ENCODE measurements at places on chromosomes 3 and 15.

GRCh38 chr3:186471771-186472170 is 72.4 kb downstream of the CRYGS start:
- no peak for DNase-seq

DNA sequence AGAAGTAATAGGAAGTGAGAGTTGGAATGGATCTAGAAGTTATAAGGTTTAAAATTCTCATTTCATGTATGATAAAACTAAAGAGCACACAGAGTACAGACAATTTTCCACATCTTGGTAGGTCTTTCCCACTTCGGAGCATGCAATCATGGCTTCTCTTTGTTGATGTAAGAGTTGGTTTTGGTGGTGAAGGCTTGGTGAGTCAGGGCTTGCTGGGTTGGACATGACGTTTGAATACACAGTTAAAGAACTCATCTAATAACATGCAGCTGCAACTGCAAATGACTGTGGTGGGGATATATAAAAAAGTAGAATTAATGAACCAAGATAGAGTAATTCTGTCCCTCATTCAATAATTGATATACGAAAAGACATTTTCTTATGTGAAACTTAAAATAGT is 39.5 kb upstream of the GRM7 start:
- no peak for DNase-seq

- DNase-seq, result no peak
Observed at GRCh38 chr3:195170496-195170895, 100.5 kb downstream of the XXYLT1 start.

GRCh38 chr3:16236030-16236639 is 28.6 kb downstream of the DPH3 start:
- DNase-seq, result no peak

DNA sequence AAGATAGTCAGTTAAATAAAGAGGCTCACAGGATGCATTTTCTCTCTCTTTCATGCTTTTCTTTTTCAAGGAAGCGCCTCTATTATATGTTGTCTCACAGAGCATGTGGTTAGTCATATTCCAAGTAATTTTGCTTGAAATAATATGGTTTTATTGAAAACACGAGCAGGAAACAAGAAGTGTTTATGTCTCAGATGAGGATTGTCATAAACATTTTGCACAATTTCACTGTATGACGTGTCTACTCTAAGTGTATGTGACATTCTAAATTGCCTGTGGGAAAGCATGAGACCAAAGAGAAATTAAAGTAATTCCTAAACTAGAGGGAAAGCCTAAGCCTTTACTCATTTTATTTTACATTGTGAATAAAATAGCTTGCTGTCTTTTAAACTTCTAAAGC is 818.6 kb downstream of the EPHA3 start:
- no peak for DNase-seq

DNA sequence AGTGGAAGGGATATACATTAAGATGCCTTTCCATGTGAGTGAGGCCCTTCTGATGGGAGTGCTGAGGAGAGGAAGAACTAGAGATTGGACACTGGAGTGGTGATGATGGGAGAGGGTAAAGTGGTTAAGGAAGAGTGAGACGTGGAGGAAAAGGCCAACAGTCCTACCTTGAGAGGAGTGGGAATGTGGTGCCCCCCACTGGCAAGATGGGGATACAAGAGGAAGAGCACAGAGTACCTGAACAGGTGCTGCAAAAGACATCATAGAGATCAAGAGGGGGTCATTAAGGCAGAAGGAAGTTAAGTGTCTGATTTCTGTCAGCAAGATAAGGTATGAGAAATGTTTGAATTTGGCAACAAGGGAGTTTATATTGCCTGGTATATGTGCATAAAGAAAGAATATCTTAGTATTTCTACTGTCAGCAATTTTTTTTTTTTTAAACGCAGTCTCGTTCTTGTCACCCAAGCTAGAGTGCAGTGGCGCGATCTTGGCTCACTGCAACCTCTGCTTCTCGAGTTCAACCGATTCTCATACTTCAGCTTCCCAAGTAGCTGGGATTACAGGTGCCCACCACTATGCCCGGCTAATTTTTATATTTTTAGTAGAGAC is 34.0 kb downstream of the ARIH2 start:
- DNase-seq, result peak; percentile 15

DNA sequence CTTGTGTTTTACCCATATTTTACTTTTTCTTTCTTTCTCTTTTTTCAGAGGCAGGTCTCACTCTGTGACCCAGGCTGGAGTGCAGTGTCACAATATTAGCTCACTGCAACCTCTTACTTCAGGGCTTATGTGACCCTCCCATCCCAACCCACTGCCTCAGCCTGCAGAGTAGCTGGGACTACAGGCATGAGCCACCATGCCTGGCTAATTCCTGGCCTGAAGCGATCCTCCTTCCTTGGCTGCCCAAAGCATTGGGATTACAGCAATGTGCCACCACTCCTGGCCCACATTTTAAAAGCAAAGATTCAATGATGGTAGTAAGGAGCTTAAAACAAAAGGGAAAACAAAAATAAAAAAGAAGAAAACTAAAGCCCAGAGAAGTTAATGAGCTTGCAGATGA is 11.1 kb upstream of the CDV3 start:
- DNase-seq, result no peak

DNA sequence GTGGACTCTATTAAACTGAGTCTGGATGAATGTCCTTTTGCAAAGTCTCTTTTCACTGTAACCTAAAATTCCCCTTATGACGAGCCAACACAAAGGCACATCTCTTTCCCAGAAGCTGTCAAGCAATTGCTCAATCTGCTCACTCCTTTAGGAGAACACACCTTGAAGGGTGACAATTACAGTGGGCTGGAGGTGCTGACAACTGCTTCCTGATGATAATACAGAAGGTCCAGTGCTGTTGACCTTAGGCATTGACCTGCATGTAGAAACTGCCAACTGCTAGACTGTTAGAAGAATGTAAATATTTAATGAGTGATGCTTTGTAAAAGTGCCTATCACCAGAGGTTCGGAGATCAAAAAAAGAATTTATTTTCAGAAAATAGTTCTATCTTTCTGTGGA is 757.7 kb downstream of the GRM7 start:
- DNase-seq, result no peak

GRCh38 chr3:145058483-145058882 is 1086.9 kb downstream of the DIPK2A start:
- DNase-seq, result peak; percentile 36

DNA sequence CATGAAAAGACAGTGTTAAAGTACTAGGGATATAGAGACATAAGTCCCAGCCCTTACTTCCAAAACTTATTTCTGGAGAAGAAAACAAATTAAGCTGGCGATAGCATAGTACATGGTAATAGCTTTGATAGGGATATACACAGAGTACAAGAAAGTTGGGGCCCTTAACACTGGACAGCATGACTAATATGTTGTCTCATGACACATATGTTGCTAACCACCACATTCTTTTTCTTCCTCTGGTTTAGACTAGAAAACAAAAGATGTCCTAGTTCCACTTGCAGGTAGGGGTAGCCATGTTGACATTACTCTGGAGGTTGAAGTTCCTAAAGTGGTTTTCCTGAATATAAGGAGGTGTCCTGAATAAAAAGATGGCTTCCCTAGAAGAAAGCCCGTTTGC is 75.3 kb downstream of the RFX7 start:
- no peak for DNase-seq

GRCh38 chr3:111751961-111752360 is 107.1 kb upstream of the PHLDB2 start:
- DNase-seq, result no peak

DNA sequence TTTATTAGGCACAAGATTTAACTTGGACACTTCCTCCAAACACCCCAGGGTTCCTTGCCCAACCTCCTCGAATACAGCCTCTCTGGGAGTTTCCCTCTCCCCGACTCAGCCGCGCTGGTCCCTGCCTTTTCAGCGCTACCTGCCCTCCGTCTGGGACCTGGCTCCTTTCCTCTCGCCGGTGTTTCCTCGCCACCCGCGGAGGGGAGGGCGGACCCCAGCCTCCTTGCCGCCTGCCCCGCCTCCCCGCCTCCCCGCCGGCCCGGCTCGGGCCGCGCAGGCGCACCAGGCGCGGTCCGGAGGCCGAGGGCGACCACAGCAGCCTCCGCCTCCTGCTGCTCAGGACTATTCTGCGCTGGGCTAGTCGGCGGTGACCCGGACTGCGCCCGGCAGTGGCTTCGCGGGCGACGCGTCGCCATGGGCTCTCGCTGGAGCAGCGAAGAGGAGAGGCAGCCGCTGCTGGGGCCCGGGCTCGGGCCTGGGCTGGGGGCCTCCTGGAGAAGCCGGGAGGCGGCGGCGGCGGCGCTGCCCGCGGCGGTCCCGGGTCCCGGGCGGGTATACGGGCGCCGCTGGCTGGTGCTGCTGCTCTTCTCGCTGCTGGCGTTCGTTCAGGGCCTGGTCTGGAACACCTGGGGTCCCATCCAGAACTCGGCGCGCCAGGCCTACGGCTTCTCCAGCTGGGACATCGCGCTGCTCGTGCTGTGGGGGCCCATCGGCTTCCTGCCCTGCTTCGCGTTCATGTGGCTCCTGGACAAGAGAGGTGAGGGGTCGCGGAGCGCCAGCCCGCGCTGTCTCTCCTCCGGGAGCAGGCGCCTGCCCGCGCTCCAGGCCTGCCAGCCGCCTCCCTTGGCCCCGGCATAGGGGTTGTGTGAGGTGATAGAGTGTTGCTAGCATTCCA is at the start of gene SLC49A4:
TSS of gene SLC49A4 (plus strand) at position 291 of the 895 bp plus-strand sequence. CDS start at position 415, 124 bp downstream.
- DNase-seq, result peak; percentile 81

DNA sequence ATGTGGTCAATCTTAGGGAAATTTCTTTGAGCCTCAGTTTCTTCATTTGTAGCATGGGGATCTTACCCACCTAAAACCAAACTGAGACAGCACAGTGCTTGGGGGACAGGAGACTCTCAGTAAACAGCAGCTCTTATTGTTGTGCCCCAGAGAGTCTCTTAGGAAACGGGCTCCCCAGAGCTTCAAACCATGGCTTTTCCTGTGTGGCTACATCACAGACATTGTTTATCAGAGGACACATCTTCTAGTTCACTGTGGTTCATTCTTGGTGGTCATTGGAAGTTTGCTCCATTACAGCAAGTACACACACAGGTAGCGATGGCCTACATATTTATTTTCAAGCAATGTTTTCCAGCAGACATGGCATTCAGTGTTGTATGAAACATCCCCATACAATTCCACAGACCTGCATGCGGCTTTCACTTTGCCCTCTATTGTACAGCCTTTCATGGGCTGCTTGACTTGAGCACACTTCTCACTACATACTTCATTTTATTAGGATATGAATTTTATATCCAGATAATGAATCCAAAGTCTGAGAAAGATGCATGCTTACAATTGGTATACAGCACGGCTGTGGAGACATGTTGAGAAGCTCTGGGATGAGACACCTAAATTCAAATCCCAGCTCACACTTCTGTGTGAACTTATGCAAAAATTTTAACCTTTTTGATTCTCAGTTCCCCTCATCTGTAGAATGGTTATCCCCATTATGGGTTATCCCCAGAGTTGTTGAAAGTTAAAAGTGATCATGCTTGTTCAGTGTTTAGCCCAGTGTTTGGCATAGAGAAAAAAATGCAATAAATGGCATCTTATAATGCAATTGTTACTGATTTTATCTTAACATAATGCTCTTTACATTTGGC is 84.8 kb upstream of the ICE2 start:
- DNase-seq, result no peak

- DNase-seq, result peak; percentile 9
Observed at GRCh38 chr3:185071287-185071800, 81.5 kb downstream of the C3orf70 start.

DNA sequence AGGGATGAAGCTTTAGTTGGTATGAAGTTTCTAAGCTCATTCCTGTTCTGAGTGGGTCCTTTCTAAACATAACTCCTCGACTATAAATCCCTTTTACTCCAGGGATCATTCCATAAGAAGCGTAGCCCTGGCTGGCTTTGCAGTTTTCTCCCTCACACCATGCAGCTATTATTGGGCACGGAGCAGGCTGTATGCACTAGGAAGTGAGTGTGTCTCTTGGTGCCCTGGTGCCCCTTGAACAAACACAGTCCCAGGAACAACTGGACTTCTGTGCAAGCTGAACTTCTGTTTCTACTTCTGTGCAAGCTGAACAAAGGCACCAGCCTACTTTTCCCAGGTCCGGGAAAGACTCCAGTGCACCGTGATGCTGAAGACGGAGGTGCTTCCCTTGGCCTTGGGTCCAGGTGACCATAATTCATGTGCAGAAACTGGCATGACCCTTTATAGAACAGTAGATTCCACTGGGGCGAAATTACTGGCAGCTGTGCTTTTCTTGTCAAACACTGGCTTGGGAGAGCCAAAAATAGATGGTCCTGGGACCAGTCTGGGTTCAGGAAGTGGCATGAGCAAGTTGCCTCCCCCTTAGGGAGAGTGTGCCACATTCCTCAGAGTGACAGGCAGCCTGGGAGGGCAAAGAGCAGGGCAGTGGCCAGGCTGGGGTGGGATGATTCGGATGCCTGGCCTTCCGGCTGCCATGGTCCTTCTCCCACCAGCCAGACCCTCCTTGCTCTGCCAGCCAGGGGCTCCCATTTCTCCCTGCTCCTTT is 127.2 kb downstream of the SLCO3A1 start:
- DNase-seq, result no peak

All from NB4 (cell line).